ENCODE measurements at places on chromosomes 3 and 15.

DNA sequence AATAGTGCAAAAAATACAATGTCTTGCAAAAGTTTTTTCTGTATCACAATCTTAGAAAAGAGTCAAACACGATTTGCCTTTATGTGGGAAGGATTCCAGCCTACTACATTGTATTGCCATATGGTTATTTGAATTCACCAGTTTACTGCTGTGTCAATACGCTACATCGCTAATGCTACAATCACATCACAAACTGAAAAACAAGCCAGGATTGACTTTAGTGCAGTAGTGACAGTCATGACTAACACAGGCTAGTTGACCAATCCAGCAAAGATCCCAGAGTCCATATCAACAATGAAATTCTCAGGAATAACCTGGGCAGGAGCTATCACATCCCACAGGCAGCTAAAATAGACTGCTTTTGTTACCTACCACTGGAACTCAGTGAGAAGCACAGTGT, 67.0 kb downstream of the IL12A start:
- DNase-seq, result no peak

GRCh38 chr3:134326760-134327593, 47.3 kb downstream of the AMOTL2 start:
- DNase-seq, result no peak

DNA sequence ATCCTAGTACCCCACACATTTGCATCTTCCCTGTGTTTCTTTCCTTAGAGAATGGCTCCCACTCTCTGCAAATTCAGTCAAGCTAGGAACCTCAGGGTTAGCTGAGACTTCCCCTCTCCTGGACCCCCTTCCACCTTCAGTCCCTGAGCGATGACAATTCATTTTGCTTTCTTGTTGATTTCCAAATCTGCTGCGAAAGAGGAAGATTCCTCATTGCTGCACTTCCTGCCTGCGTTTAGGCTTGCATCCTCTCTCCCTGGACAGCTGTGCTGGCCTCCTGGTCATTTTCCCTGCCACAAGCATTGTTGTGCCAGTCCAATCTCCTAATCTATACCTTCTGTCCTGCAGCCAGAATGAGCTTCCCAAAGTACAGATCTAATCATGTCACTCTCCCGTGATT, 12.3 kb upstream of the DGKG start:
- DNase-seq, result no peak

- no peak for DNase-seq
Measured at GRCh38 chr3:24365168-24365567, 129.5 kb downstream of the THRB start.

DNA sequence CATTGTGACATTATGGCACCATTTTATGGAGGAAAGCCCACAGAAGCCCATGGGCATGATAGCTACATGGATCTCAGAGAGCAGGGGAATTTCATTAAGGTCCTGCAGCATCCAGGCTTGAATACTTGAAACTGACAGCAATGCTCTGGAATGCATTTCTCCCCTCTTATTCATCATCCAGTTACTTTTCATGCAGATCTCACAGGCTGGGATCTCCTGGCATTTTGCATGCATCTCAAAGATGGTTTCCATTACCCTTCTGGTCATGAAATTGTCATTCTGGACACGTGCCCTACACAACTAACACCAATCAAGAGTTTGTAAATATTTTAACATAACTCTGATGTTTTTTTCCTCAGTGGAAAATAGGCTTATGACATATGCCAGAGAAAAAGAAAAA, 32.4 kb downstream of the VGLL3 start:
- DNase-seq, result no peak

DNA sequence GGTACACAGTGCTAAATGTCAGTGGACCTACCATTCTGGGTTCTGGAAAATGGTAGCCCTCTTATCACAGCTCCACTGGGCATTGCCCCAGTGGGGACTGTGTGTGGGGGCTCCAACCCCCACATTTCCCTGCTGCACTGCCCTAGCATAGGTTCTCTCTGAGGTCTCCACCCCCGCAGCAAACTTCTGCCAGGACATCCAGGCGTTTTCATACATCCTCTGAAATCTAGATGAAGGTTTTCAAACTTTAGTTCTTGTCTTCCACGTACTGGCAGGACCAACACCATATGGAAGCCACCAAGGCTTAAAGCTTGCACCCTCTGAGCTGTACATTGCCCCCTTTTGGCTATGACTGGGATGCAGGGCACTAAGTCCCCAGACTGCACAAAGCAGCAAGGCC, 788.2 kb upstream of the ALCAM start:
- no peak for DNase-seq

DNA sequence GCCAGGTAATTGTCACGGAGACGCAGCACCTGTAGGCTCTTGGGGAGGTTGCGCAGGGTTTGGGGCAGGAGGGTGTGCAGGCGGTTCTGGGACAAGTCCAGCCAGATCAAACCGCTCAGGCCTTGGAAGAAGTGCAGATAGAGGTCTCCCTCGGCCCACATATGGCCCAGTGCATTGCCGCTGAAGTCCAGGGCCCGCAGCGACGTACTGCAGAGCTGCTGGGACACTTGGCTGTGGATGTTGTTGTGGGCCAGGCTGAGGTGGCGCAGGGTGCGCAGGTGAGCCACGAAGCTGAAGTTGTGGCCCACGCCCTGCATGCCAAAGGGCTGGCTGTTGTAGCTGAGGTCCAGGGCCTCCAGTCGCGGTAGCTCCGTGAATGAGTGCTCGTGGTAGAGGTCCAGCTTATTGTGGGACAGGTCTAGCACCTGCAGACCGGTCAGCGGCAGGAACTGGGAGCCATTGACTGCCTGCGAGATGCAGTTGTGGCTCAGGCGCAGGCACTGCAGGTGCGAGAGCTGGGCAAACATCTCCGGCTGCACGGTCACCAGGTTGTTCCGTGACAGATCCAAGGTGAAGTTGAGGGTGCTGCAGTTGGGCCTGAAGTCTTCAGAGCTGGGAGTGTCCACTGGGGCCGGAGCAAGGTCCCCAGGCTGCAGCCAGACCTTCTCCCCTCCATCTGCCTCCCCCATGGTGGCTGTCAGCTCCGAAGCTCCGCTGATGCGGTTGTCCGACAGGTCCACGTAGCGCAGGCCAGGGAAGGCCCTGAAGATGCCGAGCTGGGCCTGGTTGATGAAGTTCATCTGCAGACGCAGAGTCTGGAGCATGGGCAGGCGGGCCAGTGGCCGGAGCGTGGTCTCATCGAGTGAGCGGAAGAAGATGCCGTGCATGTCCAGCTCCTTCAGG, 2.9 kb downstream of the TLR9 start:
- peak; percentile 30 for DNase-seq

- DNase-seq, result no peak
Measured at GRCh38 chr15:58962662-58963565, 24.5 kb upstream of the RNF111 start.

DNA sequence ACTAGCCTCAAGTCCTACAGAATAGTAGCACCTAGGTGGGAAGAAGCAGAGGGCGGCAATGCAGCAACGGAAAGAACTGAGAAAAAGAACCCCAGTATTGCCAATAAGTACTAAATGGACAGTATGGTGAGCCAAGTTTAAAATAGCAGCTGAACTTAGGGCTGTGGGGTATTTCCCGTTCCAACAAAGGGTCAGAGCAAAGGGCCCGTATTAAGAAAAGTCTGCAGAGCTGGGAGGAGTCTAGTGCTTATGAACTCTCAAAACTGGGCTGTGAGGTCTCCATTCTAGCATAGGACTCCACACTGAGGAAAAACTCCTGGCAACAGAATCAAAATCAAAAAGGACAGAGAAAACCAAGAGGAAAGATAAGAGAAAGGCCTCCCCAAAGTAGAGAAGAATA, 250.7 kb downstream of the FOXP1 start:
- DNase-seq, result no peak

GRCh38 chr15:79195802-79196201, 86.7 kb upstream of the ANKRD34C start:
- DNase-seq, result no peak

GRCh38 chr3:144259267-144259666, 287.6 kb downstream of the DIPK2A start:
- DNase-seq, result no peak

- no peak for DNase-seq
Measured at GRCh38 chr3:112280266-112280665, 13.8 kb downstream of the SLC9C1 start.

GRCh38 chr3:29554566-29554965, 273.7 kb downstream of the RBMS3 start:
- DNase-seq, result no peak

DNA sequence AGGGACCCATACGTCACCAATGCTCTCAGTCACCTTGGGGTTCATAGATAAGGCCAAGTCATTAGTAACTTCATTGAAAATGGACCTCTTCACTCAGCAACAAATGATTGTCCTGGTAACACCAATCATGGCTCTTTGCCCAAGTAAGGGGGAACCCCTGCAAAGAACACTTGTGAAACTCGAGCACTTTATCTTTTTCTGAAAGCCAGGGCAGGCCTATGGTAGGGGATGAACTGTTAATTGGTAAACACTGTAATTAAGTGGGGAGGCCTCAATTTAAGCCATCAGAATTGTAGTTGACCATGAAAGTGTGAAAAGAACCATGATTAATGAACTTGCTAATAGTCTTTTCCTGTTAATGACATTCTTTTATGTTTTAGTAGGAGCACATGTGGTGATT, 73.3 kb downstream of the ABHD5 start:
- DNase-seq, result no peak

- no peak for DNase-seq
Measured at GRCh38 chr3:57999417-58000115, 8.7 kb upstream of the FLNB start.

- no peak for DNase-seq
Measured at GRCh38 chr3:56086355-56086754, 381.9 kb downstream of the ERC2 start.

DNA sequence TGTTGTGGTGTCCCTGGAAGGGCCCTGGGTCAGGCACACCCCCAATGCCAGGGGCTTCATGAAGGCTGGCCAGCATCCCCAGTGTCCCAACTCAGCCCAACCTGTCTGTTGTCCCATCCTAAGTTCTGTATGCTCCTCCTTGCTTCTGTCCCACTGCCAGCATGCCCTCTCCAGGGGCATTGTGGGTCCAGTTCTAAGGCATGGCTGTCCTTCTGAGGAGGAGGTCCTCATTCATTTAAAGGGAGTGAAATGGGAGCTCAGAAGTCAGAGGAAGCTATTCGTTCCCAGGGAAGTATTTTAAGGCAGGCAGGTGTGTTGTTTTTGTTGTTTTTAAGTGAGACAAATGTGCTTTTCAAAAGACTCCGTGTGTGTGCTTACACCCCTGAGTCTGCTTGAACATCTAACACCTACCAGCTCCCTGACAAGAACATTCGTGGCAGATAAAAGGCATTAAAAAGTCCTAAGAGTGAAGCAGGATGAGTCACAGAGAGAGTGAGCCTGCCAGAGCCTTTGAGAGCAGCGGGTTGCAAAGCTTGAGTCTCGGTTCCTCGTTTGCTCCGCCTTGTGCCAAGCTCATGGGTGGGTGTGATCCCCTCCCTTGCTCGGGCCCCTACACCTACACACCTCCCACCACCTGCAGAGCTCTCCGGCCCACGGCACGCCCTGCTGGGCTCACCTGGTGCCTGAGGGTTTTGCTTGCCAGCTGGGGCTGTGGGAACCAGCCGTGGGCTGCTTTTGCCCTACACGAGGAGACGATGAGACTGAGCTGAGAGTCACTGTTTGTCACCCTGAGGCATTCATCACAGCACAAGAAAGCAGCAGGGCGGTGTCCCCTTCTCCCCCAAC, 183.4 kb upstream of the TOPAZ1 start:
- peak; percentile 49 for DNase-seq

GRCh38 chr3:123679712-123680386, 95.0 kb upstream of the HACD2 start:
- no peak for DNase-seq

DNA sequence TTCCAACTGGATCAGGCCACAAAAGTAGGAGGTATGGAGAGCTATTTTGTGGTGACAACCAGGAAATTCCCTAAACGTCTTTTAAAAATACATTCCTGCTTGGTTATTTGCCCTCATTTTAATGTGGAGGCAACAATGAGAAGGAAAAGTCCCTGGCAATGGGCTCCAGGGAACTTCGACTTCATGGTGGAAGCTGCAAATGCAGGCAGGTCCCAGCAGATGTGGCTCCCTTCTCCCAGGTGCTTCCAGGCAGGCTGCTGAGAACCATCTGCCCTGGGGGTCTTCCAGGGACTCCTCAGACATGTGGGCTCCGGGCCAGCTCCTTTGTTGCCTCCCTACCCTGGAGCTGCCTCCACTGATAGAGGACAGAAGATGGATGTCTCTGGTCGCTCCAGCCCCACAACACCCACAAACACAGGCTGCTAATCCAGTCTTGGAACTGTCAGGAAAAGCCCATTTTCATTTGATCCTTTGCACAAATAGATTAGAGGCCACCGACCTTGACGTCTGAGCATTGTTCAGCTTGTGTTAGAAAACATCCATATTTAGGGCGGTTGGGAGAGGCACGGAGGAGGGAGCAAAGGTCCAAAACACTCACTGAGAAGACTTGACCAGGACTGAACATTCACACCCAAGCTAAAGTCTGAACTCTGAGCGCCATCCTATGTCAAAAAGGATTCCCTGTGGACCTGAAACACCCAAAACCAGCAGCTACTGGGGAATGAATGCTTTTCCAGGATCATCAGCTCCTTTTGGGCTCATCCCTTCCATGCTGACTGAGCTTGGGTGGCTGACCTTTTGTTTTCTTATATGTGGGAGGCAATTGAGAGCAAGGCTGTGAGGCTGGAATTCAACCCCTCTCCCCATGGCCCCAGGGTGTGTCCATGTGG, 30.2 kb upstream of the SLCO2A1 start:
- DNase-seq, result no peak

DNA sequence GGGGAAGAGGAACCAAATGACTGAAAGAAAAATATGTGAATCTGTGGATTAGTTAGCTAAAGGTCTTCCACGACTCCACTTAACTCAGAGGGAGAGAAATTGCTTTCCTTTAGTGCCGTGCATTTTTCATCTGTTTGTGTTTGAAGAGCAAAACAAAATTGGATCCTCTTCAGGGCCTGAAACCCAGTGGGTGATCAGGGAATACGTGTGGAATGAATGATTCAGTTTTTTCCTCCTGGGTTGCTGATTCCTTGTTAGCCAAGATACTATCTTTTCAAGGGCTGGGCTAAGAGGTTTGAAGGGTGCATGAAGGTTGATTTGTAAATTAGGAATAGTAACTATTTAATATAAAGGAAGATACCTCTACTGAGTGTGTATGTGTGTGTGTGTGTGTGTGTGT, 61.0 kb downstream of the TPRG1 start:
- no peak for DNase-seq

DNA sequence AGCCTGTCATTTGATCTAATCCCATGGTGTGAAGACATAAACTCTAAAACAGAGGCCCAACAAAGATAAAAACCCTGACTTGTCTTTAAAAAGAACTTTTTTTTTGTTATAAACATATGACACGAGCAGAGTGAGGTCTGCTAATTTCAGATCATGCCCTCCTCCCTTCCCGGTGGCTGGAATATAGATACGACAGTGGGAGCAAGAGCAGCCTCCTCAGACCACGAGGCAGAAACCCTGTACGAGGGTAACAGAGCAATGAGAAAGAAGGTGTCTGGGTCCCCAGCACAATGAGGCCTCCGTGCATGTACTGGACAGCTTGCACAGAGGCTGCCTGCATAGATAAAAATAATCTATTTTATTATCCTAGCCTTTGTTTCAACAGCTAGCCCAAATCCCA, 5.8 kb downstream of the TPRA1 start:
- no peak for DNase-seq
